Hippocampal formation (tissue), 2 donors: ENCODE measurements at places on chromosomes 6 and 20.

GRCh38 chr20:9483131-9483530 is 31.3 kb upstream of the LAMP5 start:
- no peak for DNase-seq

GRCh38 chr6:74606582-74607071 is 599.2 kb downstream of the COL12A1 start:
- DNase-seq: no peak

- no peak for DNase-seq
Observed at GRCh38 chr20:24388828-24389380, 80.5 kb upstream of the SYNDIG1 start.

DNA sequence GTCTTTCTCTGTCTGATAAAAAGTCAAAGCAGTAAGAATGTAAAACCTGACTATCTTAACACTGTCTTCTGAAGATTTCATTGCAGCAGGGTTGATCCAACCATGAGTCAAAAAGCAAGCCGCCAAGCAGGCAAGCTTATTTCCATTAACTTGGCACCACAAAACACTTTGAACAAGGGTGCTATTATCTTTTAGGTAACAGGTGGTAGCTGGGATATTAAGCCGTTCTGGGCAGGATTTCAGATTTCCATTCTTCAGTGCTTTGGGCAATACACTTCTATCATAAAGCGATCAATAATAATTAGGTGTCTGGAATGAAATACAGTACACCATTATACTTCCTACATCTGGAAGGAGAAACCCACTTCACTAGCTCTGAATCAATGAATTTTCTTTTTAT is 181.9 kb downstream of the TBC1D7 start:
- DNase-seq: no peak
